PC-9 (cell line): ENCODE measurements at places on chromosomes 7 and 10. TPM values are rescaled to one million over a fixed set of nuclear protein-coding genes. Genes with fewer than 3 reads are reported as not detected.

The GCK gene
- not detected in 2 replicates for total RNA-seq

The SAP25 gene
- 11.0 and 15.3 TPM in 2 replicates for total RNA-seq

The MYO3A gene
- total RNA-seq, result not detected in 2 replicates

The RINT1 gene
- total RNA-seq, result 21.4 and 25.1 TPM in 2 replicates

The HOXA13 gene
- 0.35 and 0.40 TPM in 2 replicates for total RNA-seq

The TRIM50 gene
- total RNA-seq, result not detected in 2 replicates

The DNAJC2 gene
- total RNA-seq, result 37.8 and 42.2 TPM in 2 replicates

The TPK1 gene
- total RNA-seq, result 0.65 and 0.90 TPM in 2 replicates

The PROSER2 gene
- total RNA-seq, result 66.6 and 87.5 TPM in 2 replicates

The SFTPD gene
- total RNA-seq, result 1.5 TPM in 1 of 2 replicates, not detected in the other

The SPDYE2B gene
- not detected in 2 replicates for total RNA-seq

The GIMAP5 gene
- total RNA-seq, result not detected in 2 replicates

The FAM185A gene
- total RNA-seq, result 9.2 and 13.1 TPM in 2 replicates

The TAC1 gene
- not detected in 2 replicates for total RNA-seq

The ATP5F1C gene
- total RNA-seq, result 282 and 284 TPM in 2 replicates

The CEP55 gene
- total RNA-seq, result 29.6 and 38.9 TPM in 2 replicates

The ANKRD30A gene
- not detected in 2 replicates for total RNA-seq

The YAE1 gene
- 22.3 and 23.1 TPM in 2 replicates for total RNA-seq

The CYTH3 gene
- 78.8 and 84.4 TPM in 2 replicates for total RNA-seq

The MET gene
- 237 and 287 TPM in 2 replicates for total RNA-seq

The ERVW-1 gene
- not detected in 2 replicates for total RNA-seq

The CALML5 gene
- 3.0 and 6.3 TPM in 2 replicates for total RNA-seq

The PAX4 gene
- not detected in 2 replicates for total RNA-seq

The CRYGN gene
- 1.0 and 1.2 TPM in 2 replicates for total RNA-seq

The CLRN3 gene
- total RNA-seq, result not detected in 2 replicates

The ZNF398 gene
- 10.8 and 11.7 TPM in 2 replicates for total RNA-seq

The UCN3 gene
- total RNA-seq, result not detected in 2 replicates

The MSMB gene
- not detected in 2 replicates for total RNA-seq

The OR6V1 gene
- not detected in 2 replicates for total RNA-seq

The ITGA8 gene
- not detected in 2 replicates for total RNA-seq

The IFIT1B gene
- total RNA-seq, result not detected in 2 replicates

The DDC gene
- not detected in 2 replicates for total RNA-seq

The CPA2 gene
- total RNA-seq, result not detected in 2 replicates

The LRRD1 gene
- not detected in 2 replicates for total RNA-seq

The TLX1 gene
- total RNA-seq, result not detected in 2 replicates

The ACBD7 gene
- 5.9 and 8.2 TPM in 2 replicates for total RNA-seq

The AFAP1L2 gene
- total RNA-seq, result 35.4 and 39.9 TPM in 2 replicates

The RHBDD2 gene
- total RNA-seq, result 71.7 and 75.6 TPM in 2 replicates

The CC2D2B gene
- not detected in 2 replicates for total RNA-seq

The NFE2L3 gene
- total RNA-seq, result 44.2 and 49.1 TPM in 2 replicates

The SLC13A1 gene
- total RNA-seq, result not detected in 2 replicates

The HOXA10 gene
- total RNA-seq, result not detected in 2 replicates

The EMX2 gene
- not detected in 2 replicates for total RNA-seq

The GPR26 gene
- total RNA-seq, result not detected in 2 replicates

The CAV1 gene
- total RNA-seq, result 850 and 1,077 TPM in 2 replicates

The STEAP4 gene
- 10.3 and 12.1 TPM in 2 replicates for total RNA-seq

The CFAP43 gene
- total RNA-seq, result 6.0 and 7.1 TPM in 2 replicates

The LRRTM3 gene
- total RNA-seq, result not detected in 2 replicates

The WDR86 gene
- 7.7 and 12.4 TPM in 2 replicates for total RNA-seq

The UCMA gene
- not detected in 2 replicates for total RNA-seq

The EGR2 gene
- 0.24 and 0.53 TPM in 2 replicates for total RNA-seq

The PWWP2B gene
- total RNA-seq, result 16.9 and 20.6 TPM in 2 replicates

The ZNF503 gene
- 1.4 and 1.5 TPM in 2 replicates for total RNA-seq
